ENCODE measurements at places on chromosomes 16 and 17.

DNA sequence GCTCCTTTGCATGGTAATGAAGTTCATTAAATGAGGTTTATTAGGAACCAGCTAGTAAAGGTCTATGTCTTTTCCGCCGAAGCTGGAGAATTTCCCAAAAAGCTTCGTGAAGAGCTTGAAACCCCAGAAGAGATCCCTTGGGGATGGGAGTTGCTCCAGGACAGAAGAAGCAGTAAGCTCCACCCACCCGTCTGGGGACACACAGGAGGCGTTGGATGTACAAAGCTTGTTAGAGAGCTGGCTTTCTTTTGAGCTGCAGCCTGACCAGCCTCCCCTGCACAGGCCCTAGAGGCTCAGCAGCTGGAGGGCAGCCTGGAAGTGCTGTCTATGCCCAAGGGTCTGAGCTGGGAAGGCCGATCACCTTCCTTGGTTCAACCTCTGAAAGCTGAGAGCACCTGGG is 147.4 kb upstream of the SDK2 start:
- no peak for DNase-seq

- DNase-seq, result peak; percentile 66
Measured at GRCh38 chr17:82767041-82767754, 15.3 kb downstream of the TBCD start.

DNA sequence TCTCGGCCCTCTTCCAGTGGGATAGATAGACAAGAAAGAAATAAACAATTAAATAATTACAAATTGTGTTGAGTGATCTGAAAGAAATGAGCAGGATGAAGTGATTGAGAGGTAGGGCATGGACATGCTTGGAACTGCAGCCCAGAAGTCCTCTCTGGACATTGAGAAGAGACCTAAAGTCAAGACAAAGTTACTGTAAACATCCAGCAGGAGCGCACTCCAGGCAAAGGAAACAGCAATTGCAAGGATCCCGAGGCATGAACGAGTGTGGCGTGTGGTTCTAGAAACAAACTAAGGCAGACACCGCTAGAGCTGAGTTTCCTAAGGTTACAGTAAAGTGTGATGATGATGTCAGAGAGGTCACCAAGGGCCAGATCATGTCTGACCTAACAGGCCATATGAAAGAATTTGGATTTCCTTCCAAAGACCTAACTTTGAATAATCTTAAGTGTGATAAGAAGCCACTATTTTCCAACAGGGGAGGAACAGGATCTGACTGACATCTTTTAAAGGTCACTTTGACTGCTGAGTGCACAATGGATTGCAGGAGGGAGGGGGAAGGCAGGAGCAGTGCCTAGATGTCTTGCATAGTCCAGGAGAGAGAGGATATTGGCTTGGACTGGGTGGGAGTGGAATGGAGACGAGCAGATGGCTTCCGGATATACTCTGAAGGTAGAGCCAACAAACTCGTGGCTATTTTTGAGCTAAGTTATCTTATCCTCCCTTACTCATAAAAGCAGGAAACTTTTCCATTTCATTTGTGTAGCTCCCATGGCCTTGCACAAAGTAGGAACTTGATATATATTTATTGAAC is 19.0 kb downstream of the ABCC12 start:
- no peak for DNase-seq

- DNase-seq, result peak; percentile 97
Measured at GRCh38 chr16:684071-684794, at the start of gene JMJD8. TSS of gene JMJD8 (minus strand) at chr16:684334. CDS start at chr16:684319, 15 bp downstream.

- DNase-seq, result no peak
Measured at GRCh38 chr16:68369168-68369567, 58.3 kb downstream of the PRMT7 start.

DNA sequence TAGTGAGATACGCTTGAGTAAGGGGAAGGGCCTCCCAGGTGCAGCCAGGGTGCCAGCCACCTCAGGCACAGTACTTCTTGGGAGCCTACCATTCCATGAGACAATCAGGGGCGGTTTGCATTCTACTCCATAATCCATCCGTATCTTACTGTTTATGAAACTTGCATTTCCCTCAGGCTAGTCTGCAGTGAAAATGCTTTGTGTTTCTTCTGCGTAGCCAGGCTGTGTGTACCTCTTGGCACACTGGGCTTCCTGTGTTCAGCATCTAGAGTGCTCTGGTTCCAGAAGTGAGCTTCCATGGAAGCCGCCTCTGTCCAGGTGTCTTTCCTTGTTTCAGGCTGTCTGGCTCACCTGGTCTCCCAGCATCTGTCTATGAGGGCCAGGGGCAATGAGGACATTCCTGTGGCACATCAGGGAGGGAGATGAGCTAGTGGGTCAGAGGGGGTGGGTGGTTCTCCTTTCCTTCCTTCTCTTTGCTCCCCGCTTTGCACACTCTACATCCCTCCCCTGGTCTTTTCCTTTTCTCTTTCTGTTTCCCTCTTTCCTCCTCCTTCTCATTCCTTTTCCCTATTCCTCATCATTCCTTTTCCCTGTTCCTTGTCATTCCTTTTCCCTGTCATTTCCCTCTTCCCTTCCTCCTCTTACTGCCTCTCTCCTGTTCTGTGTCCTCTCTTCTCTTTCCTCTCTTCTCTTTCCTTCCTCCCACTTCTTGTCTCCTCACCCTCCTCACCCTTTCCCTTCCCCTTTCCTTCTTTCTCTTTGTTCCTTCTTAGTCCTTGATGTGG is 386.5 kb downstream of the CPPED1 start:
- no peak for DNase-seq

GRCh38 chr16:81493755-81494433 is 49.3 kb downstream of the CMIP start:
- DNase-seq, result no peak
